Astrocyte of the cerebellum (primary cell): ENCODE measurements at places on chromosomes 11 and 22.

DNA sequence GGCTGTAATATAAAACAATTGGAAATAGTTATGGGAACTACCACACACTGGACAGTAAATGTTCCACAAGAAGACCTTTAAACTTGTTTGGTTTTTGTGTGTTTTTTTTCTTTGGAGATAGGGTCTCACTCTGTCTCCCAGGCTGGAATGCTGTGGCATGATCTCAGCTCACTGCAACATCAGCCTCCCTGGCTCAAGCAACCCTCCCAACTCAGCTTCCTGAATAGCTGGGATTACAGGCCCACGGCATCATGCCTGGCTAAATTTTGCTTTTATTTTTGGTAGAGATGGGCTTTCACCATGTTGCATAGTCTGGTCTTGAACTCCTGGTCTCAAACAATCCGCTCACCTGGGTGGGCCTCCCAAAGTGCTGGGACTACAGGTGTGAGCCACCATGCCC, 121.0 kb downstream of the MPPED2 start:
- no peak for DNase-seq

DNA sequence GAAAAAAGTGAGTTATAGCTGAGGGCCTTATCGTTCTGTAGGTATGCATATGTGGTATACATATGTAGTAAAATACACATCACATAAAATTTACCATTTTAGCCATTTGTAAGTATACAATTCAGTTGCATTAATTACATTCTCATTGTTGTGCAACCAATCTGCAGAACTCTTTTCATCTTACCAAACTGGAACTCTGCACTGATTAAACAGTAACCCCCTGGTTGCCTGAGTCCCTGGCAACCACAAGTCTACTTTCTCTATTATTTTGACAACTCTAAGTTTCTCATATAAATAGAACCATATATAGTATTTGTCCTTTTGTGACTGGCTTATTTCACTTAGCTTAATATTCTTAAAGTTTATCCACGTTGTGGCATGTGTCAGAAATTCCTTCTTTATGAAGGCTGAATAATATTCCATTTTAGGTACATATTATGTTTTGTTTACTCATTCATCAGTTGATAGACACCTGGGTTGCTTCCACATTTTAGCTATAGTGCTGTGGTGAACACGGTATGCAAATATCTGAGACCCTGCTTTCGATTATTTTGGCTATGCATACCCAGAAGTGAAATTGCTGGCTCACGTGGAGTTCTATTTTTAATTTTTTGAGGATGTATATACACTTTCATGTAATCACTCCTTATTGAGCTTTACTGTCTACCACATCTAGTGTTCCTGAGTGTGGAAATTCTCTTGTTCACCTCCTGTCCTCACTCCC, 1.6 kb upstream of the DDX10 start:
- no peak for DNase-seq

DNA sequence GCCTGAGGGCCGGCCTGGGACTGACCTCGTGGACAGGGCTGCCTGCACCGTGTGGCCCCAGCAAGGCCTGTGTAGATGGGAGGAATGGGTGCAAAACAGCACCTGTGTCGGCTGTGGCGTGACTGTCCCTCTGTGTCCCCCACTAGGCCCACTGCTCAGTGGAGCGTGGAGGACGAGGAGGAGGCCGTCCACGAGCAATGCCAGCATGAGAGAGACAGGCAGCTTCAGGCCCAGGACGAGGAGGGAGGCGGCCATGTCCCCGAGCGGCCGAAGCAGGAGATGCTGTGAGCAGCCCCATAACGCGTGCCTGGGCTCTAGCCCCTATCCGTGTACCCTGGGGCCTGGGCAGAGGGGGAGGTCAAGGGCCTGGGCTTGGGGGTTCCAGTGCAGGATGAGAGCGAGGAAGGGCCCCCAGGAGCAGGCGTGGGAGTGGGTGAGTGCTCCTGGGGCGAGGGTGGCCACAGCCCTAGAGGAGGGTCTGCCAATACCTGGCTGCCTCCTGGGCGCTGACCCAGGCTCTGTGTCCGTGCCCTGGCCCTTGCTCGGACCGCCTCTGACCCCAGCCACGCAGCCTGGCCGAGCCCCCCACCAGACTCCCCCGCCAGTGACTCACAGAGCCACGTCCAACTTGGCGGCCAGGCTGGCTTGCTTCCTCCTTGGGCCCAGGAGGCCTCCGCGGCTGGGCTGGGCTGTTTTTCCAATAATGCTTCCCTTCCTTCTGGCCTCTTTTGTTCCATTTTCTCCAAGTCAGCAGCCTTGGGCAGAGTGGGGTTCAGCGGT, 11.6 kb downstream of the PRR33 start:
- DNase-seq: no peak

DNA sequence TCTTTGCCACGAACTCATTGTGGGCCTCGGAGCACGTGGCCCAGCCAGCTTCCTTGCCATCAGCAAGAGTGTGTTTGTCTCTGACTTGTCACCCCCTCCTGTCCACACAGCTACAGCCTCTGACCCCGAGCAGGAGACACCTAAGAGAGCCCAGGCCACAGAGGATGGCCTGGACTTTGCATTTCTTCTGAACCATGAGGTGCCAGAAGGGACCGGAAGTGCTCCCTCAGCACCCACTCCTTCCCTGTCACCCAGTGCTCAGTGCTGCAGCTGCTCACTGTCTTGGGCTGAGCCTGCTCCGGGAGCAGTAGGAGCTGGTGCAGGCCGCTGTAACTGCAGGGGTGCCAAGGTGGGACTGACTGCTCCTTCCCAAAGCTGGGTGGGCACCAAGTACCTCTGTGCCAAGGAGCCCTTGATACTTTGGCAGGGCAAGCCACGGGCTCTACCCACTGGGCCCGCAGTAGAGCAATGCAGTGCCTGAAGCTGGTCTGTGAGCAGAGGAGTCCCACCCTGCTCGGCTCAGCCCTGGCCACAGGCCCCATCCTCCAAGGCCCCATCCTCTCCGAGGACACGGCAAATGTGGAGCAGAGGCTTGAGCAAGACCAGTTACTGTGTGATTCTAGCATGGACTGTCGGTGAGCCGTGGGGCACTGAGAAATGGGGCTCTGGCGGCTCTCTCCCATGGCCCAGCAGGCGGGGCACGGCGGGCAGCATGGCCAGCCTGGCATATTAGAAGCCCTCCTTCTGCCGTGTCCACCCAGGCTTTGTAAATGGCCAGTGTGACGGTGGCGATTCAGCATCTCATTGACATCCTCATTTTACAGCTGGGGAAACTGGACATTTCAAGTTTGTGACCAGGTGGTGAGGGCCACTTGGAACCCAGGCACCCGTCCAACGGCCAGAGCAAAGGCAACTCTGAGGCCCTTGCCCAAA, 6.3 kb downstream of the GRK2 start:
- no peak for DNase-seq

- DNase-seq: no peak
Measured at GRCh38 chr11:63563201-63564055, at the start of gene PLAAT2. TSS of gene PLAAT2 (minus strand) at chr11:63563379. CDS start at chr11:63563324, 55 bp downstream.

- no peak for DNase-seq
Measured at GRCh38 chr11:61753672-61754071, 1.2 kb downstream of the MYRF start.

DNA sequence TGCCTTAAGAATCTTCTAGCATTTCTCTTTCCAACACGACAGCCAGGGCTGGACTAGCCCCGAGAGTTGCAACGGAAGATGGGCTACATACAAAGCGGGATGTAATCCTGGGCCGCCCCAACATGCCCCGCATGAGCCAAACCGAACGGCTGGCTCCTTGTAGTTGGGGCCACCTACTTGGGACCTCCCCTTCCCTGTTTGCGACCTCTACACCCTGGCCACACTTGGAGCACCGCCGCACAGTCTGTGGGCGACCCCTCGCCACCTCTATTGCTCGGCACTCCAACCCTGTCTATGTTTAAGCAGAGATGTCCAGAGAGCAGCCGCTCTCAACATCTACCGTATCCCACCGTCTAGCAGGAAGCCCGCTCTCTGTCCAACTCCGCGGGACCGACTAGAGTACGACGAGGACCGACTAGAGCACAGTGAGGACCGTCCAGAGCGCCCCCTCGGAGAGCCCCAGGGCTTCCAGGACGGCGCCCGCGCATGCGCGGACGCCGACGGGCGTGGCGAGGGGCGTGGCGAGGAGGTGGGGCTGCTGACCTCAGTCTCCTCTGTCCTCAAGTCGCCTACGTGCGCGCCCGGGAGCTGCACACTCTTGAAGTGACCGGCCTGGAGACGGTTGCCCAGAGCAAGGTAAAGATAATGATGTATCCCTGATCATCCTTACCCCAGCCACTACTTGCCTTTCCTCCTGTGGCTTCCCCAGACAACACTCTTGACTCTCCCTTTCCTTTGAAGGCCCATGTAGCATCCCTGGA, 32.3 kb downstream of the NEAT1 start:
- no peak for DNase-seq

- no peak for DNase-seq
Measured at GRCh38 chr22:41911001-41911611, 3.8 kb downstream of the SHISA8 start.

- DNase-seq: no peak
Measured at GRCh38 chr11:12319988-12320387, 57.4 kb upstream of the PARVA start.

GRCh38 chr11:67420147-67420645, 4.7 kb downstream of the CARNS1 start:
- no peak for DNase-seq

GRCh38 chr11:2690596-2691354, 9.0 kb downstream of the KCNQ1OT1 start:
- DNase-seq: no peak

DNA sequence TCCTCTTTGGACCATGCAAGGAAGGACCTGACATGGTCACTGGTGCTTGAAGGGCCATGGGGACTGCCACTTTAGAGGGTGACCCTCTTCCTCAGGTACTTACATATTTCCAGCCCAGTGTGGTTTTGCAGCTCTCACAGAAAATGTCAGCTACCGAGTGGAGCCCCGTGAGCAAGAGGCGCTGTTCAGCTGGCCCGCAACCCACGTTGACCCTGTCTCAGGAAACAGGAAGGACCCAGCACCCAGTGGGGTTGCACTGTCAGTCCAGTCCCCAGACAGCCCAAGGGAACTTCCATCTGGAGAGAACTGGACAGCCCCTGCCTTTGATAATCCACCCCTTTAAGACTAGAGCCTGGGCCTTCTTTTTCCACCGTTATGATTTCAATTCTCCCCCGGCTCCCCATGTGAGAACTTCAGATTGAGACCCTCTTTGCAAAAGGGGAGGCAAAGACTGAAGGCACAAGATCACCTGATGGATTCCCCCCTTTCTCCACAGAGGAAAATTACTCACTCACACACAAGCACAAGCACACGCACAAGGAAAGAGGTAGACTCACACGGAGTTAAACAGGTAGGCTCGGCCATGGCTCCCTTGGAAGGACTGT, 3.4 kb downstream of the YPEL4 start:
- DNase-seq: no peak

GRCh38 chr11:117295438-117296137, 4.4 kb downstream of the BACE1-AS start:
- no peak for DNase-seq

DNA sequence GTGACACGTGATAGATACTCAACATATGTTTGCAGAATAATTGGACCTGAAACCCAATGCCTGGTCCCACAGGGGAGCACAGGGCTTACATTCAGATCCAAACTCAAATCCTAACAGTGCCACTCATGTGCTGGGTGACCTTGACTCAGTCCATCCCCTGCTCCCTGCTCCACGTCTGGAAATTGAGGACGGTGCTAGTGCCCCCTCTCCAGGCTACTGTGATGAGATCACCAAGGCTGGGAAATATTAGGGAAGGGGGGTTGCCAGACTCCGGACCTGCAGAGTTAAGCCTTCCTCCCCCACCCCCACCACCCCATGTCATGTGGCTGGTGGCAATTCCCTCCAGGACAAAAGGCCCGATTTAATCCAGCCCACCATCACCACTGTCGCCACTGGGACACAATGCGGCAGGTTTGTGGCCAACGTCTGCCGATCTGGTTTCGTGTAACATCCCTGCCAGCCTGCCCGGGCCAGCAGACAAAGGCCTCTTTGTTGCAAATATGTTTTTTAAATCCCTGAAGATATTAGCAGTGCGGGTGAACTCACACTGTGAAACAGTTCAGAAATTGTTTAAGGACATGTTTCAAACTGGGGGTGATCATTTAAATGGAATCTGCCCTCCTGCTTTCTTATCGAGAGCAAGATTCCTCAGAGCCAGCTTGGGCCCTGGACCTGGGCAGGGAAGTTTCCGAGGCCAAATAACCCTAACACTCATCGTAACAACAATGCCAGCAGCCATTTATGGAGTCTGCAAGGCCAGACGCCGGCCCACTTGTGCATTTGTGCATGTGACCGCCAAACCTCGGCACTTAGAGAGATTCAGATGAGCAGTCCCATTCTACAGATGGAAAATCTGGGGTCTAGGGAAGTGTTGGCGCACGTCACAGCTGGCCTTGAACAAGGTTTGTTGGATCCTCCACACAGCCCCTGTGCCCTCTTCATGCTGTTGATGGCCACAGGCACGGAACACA, 19.6 kb upstream of the MN1 start:
- no peak for DNase-seq

- DNase-seq: no peak
Measured at GRCh38 chr11:34251589-34251980, 106.2 kb downstream of the ABTB2 start.

- no peak for DNase-seq
Measured at GRCh38 chr22:26823966-26824365, 166.6 kb downstream of the MIAT start.

DNA sequence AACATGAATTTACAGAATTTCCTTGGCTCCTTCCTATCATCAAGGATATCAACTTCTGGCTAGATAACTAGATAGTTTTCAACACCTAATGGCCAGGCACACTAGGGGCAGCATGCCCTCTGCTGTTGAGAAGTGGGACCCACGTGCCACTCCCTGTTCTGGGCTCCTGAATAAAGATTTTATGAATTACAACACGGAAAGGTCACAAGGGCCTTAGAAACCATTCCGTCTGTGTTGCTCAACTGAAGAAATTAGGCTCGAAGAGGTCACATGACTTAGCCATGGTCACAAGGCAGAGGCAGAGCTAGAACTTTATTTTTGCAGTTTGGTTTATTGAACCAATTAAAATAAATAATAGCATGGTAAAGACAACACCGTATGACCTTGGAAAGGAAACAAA, 36.0 kb downstream of the PRCP start:
- peak; percentile 13 for DNase-seq

- peak; percentile 28 for DNase-seq
Measured at GRCh38 chr11:93842461-93842860, 8.0 kb downstream of the VSTM5 start.

DNA sequence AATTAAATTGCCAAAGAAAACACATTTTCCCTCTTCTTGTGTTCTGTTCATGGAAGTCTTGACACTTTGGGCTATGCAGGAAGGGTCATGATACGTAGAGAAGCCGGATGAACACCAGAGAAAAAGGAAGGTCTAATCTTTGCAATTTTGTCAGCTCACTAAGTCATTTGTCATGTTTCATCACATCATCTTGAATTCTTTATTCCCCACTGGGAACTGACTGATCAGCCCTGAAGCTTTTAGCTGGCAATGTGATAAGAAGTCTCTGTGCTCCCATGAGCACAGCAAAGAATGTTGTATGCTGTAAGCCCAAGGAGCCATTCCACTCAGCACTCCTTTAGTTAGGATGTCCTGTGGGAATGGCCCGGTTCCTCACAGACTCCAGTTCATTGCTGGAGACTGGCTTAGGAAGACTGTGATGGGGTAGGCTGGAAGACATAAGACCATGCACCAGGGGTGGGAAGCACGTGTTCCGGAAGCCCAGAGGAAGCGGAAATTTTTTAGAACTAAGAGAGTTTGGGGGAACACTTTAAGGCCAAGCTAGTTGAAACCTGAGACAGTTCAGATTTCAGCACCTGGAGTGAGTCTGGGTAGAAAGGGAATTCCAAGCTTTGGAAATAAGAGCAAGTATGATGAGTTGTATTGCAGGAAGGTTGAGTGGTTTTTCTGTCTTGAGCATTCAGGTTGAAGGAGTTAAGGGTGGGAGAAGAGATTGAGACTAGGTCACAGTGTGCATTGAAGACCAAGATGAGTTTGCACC, 306.7 kb upstream of the MTNR1B start:
- DNase-seq: no peak
